CD4-positive, CD25-positive, alpha-beta regulatory T cell (primary cell): ENCODE measurements at places on chromosomes 13 and 19. TPM values are rescaled to one million over a fixed set of nuclear protein-coding genes. Genes with fewer than 3 reads are reported as not detected.
A peak's percentile ranks its signal among the peaks of the same experiment; 100 is the strongest.

DNA sequence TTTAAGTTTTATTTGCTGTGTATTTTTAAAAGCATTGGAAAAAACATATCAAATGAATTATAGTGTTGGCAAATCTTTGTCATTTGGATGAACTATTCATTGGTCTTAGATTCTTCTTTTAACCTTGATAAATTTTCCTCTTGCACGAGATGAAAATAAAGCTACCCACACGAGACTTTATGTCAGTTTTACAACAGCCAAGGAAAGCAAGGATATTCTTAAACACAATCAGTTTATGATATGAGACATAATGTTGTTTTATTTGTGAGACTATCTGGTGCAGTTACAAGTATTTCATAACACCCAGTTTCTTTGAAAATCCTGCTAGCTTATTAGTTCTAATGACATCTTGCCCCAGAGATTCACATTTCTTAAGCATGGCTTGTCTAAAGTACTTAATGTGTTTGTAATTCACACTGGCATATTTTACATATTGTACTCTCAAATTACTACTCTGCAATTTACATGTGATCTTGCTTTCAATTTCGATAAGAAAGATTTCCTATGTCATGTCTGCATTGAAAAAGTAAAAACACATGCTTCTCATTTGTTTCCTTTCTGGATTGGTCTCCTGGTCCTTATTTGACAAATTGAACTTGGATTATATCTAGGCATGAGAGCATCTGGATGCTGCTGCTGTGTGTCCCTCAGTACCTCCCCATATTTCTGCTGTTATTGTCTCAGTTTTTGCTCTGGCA is 955.5 kb upstream of the PCDH9 start:
- no peak overlapping the region for H3K4me3 ChIP-seq
- H3K36me3 ChIP-seq = no peaks in the 10 kb centered on the region
- H3K27me3 ChIP-seq = no peaks in the 10 kb centered on the region

DNA sequence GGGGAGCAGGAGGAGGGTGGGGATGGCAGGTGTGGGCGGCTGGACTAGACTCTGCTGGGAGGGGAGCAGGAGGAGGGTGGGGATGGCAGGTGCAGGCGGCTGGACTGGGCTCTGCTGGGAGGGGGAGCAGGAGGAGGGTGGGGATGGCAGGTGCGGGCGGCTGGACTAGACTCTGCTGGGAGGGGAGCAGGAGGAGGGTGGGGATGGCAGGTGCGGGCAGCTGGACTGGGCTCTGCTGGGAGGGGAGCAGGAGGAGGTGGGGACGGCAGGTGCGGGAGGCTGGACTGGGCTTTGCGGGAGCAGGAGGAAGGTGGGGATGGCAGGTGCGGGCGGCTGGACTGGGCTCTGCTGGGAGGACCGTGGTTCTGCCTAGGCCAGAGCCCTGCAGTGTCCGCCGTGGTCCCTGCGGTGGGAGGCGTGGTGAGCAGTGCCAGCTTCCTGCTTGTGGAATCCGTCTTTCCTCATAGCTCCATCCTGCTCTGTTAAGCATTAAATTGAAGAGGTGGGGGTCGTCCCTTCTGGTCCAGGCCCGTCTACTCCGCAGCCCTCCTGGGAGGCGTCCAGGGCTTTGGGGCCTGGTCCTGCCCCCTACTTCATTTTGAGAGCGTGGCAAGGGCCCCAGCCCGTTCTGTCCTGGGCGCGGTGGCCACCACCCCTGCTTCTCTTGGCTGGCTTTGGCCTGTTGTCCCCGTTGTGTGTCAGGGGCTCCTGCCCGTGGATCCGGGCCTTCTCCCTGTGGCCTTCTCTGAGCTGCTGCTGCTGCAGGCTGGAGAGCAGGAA is 4.7 kb downstream of the SPPL2B start:
- H3K27ac ChIP-seq = no peak overlapping the region
- peaks cover 16% of the 10 kb centered on the region for H3K4me1 ChIP-seq
- DNase-seq = no peak
- H3K27me3 ChIP-seq = no peaks in the 10 kb centered on the region
- no peak overlapping the region for H3K4me3 ChIP-seq

GRCh38 chr13:49428041-49428763 is 15.7 kb downstream of the CAB39L start:
- H3K4me3 ChIP-seq = no peak overlapping the region
- H3K27me3 ChIP-seq = no peaks in the 10 kb centered on the region
- H3K4me1 ChIP-seq = no peaks in the 10 kb centered on the region
- no peak for DNase-seq
- peaks cover 3% of the 10 kb centered on the region for H3K36me3 ChIP-seq

DNA sequence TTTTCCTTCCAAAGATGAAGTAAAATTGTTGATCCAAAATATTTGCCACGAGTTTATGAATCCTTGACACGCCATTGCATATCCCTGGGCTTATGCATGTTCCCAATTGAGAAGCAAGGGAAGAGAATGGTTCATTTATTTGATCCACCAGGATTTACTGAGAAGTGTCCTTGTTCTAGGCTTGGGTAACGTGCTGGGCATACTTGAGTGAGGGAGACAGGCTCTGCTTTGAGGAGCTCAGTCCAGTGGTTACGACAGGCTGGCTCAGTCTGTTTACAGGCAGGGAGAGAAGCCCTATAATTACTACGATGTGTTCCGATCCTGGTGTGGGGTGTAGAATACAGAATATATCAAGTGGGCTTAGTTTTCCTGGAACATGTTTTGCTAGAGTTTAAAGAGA is 6.3 kb upstream of the PNMA8C start:
- no peaks in the 10 kb centered on the region for H3K36me3 ChIP-seq
- no peak overlapping the region for H3K4me3 ChIP-seq
- no peaks in the 10 kb centered on the region for H3K27me3 ChIP-seq
- no peak overlapping the region for H3K27ac ChIP-seq
- no peak for DNase-seq

DNA sequence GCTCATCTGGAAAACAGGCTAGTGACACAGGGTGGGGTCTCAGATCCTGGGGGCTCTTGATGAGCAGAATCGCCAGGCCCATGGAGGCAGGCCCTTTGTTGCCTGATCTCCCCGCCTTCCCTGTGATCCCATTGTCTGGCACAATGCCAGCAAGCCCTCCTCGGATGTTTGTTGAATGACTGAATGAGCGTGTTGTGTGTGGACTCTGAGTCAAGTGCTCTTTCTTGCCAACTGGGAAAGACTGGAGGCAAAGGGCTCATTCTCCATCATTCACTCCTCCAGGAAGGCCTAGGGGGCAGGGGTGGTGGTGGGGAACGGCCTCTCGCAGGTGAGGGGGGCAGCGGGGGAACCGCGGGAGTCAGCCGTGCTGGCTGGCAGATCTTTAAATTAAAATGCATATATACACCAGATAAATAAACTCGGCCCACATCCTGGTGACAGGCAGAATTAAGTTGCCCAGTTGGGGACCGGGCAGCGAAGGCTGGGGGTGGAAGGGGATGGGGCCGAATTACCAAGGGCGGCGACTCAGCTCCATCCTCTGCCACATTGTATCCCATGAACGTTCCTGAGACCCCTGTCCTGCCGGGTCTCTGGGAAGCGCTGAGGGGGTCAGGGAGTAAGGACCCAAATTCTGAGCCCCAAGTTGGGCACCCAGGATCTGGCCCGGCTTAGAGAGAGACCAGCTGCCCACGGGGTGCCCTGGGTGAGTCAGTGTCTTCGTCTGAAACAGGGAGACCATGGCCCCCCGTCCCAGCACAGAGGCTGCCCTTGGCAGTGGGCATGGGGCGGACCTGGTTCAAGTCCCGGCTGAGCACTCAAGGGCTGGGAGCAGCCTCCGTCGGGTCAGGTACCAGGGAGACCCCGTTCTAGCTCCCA is 24.5 kb downstream of the EFNA2 start:
- no peaks in the 10 kb centered on the region for H3K27me3 ChIP-seq
- no peaks in the 10 kb centered on the region for H3K36me3 ChIP-seq
- no peak overlapping the region for H3K27ac ChIP-seq
- H3K4me1 ChIP-seq = no peaks in the 10 kb centered on the region
- DNase-seq = no peak
- no peak overlapping the region for H3K4me3 ChIP-seq

GRCh38 chr19:6987850-6988249 is 33.4 kb downstream of the MBD3L2B start:
- no peaks in the 10 kb centered on the region for H3K4me1 ChIP-seq
- no peak overlapping the region for H3K4me3 ChIP-seq
- H3K27ac ChIP-seq = no peak overlapping the region
- no peak for DNase-seq
- H3K36me3 ChIP-seq = no peaks in the 10 kb centered on the region
- no peaks in the 10 kb centered on the region for H3K27me3 ChIP-seq

- H3K4me3 ChIP-seq = peak overlapping the region; percentile 67
- no peaks in the 10 kb centered on the region for H3K36me3 ChIP-seq
- H3K27ac ChIP-seq = peak overlapping the region; percentile 82
- H3K4me1 ChIP-seq = peaks cover 44% of the 10 kb centered on the region
- no peaks in the 10 kb centered on the region for H3K27me3 ChIP-seq
Measured at GRCh38 chr13:41492432-41493260, 35.3 kb downstream of the RGCC start.

GRCh38 chr19:8209462-8210378 is 550 bp downstream of the CERS4 start:
- no peaks in the 10 kb centered on the region for H3K36me3 ChIP-seq
- peak; percentile 87 for DNase-seq
- H3K27ac ChIP-seq = peak overlapping the region; percentile 82
- peak overlapping the region; percentile 82 for H3K4me3 ChIP-seq
- H3K27me3 ChIP-seq = no peaks in the 10 kb centered on the region
- H3K4me1 ChIP-seq = peaks cover 16% of the 10 kb centered on the region

- H3K36me3 ChIP-seq = no peaks in the 10 kb centered on the region
- H3K4me3 ChIP-seq = no peak overlapping the region
- H3K4me1 ChIP-seq = no peaks in the 10 kb centered on the region
- no peak overlapping the region for H3K27ac ChIP-seq
- DNase-seq = no peak
- H3K27me3 ChIP-seq = no peaks in the 10 kb centered on the region
Measured at GRCh38 chr19:44869733-44870470, 21.2 kb upstream of the TOMM40 start.

DNA sequence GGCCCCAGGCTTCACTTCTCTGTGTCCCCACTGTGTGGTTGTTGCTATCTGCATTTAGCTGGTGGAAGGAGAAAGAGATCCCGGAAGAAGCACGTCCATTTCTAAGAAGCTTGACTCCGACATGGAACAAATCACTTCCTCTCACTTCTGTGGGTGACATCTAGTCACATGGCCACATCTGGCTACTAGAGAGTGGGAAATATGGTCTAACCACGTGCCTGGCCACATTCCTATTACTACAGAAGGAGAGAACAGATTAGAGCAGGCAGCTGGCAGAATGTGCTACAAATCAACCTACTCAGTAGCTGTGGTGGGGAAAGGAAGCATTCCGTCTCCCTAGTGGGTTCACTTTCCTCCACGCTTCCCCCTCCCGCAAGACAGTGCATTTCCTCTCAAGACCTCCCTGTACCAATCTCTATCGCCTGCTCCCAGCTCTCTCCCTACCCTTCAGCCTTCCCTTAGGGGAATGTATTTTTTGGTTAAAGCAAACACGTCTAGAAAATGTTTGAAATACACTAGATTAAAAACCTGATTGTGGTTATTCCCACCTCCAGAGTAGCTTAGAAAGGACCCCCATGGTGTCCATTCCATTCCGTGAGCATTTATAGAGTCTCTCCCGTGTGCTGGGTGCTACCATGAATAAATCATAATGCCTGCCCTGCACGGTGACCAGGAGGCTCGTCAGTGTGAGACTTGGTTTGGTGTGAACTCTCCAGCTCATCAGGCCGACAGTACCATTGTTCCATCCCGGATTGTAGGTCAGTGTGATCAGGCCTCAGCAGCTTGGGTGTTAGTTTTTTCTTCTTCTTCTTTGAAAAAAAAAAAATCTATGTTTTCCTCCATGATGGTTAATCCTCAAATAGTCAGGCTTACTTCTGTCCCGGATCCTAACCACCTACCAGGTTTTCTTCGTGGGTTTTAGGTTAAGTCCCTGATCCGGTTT is 8.0 kb upstream of the AMER2 start:
- no peak overlapping the region for H3K4me3 ChIP-seq
- DNase-seq = no peak
- peaks cover 18% of the 10 kb centered on the region for H3K27me3 ChIP-seq

- H3K36me3 ChIP-seq = no peaks in the 10 kb centered on the region
- no peak for DNase-seq
- H3K4me1 ChIP-seq = no peaks in the 10 kb centered on the region
- no peak overlapping the region for H3K27ac ChIP-seq
Measured at GRCh38 chr13:104757712-104758111, 1691.5 kb upstream of the SLC10A2 start.

GRCh38 chr13:112943309-112944125 is 25.5 kb upstream of the MCF2L start:
- peaks cover 15% of the 10 kb centered on the region for H3K4me1 ChIP-seq
- H3K36me3 ChIP-seq = no peaks in the 10 kb centered on the region
- H3K4me3 ChIP-seq = no peak overlapping the region
- peak; percentile 14 for DNase-seq
- H3K27me3 ChIP-seq = peaks cover 11% of the 10 kb centered on the region
- no peak overlapping the region for H3K27ac ChIP-seq

- H3K4me3 ChIP-seq = no peak overlapping the region
- DNase-seq = no peak
- no peaks in the 10 kb centered on the region for H3K4me1 ChIP-seq
- no peaks in the 10 kb centered on the region for H3K36me3 ChIP-seq
- no peak overlapping the region for H3K27ac ChIP-seq
- H3K27me3 ChIP-seq = no peaks in the 10 kb centered on the region
Measured at GRCh38 chr13:110047496-110047895, 259.5 kb downstream of the COL4A1 start.

DNA sequence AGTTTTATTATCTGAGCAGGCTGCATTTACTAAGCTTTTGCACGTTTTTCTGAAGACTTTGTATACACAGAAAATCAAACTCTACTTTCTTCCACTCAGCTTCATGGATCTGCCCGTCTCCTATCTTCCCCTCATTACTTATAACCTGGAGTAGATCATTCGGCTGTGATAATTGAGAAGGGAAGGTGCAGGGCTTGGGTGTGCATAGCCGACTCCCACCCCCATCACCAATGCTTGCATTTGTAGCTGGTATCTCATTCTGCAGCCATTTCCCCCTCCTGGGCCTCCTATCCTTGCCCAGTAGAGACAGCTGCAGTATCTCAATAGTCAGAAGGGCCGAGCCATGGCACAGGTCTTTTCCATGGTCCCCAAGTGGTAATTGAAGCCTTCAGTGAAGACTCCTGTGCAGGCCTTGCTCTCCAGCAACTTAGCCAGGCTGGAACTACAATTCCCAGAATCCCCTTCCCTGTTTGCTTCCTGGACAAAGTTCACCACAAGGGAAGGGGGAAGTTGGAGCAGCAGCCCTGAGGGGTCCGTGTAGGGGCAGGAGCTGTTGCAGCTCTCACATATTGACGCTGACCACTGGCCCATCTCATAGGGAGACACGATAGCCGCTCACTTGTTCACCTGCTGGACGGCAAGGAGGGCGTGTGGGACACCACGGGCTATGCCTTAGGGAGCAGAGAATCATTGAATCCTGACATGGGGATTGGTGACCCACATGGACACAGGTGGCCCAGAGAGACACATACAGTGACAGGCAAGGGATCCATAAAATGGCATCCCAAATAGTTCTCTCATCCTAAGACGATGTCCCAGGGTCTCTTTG is 2.1 kb upstream of the SIGLEC8 start:
- no peak overlapping the region for H3K4me3 ChIP-seq
- no peak overlapping the region for H3K27ac ChIP-seq
- peaks cover 3% of the 10 kb centered on the region for H3K27me3 ChIP-seq
- H3K4me1 ChIP-seq = no peaks in the 10 kb centered on the region
- no peaks in the 10 kb centered on the region for H3K36me3 ChIP-seq

MBD3L2 gene
- not detected for polyA plus RNA-seq

PINLYP gene
- polyA plus RNA-seq = 0.42 TPM

ZNF610 gene
- not detected for polyA plus RNA-seq

PDX1 gene
- not detected for polyA plus RNA-seq

LILRA5 gene
- polyA plus RNA-seq = not detected

FFAR1 gene
- not detected for polyA plus RNA-seq

ZNF491 gene
- not detected for polyA plus RNA-seq
